ENCODE measurements at places on chromosomes 3 and 15.

- DNase-seq: no peak
- peak overlapping the region; percentile 71 for H3K27ac ChIP-seq
- H3K4me1 ChIP-seq: peaks cover 8% of the 10 kb centered on the region
- H3K36me3 ChIP-seq: peaks cover 4% of the 10 kb centered on the region
- H3K4me3 ChIP-seq: peak overlapping the region; percentile 79
These were observed 99.0 kb downstream of the TMCC1 start for GRCh38 chr3:129794311-129795185.

DNA sequence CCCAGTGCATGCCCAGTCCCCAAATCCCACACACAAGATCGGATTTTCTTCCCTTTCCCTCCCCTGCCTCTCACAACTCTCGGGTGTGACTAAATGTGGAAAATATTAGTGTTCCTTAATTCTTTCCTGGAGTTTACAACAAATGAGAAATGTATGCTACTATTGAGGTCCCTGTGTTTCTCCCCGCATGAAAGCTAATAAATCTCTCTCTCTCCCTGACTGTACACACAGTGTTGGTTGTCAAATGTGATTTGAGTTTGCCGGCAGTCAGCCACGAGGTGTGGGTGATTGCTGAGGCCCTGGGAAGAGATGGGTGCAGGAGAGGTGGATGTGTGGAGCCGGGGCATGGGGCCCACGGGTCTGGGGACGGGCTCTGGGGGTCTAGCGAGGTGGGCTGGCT is 161.4 kb upstream of the IQSEC1 start:
- H3K36me3 ChIP-seq: no peaks in the 10 kb centered on the region
- H3K4me1 ChIP-seq: peaks cover 34% of the 10 kb centered on the region
- H3K27ac ChIP-seq: no peak overlapping the region
- peaks cover 34% of the 10 kb centered on the region for H3K27me3 ChIP-seq

- DNase-seq: no peak
- peaks cover 31% of the 10 kb centered on the region for H3K36me3 ChIP-seq
- H3K4me3 ChIP-seq: no peak overlapping the region
These were observed 8.3 kb downstream of the EOGT start for GRCh38 chr3:69005071-69005790.

- H3K27me3 ChIP-seq: peaks cover 11% of the 10 kb centered on the region
- no peak overlapping the region for H3K4me3 ChIP-seq
- no peak overlapping the region for H3K27ac ChIP-seq
- DNase-seq: no peak
- no peaks in the 10 kb centered on the region for H3K36me3 ChIP-seq
- H3K4me1 ChIP-seq: peaks cover 4% of the 10 kb centered on the region
These were observed 229.2 kb upstream of the CHRM5 start for GRCh38 chr15:33738941-33739664.

GRCh38 chr15:99104788-99105513 is at the start of gene SYNM:
Gene SYNM, plus strand, starts transcription at chr15:99105080. Its CDS starts 120 bp downstream, at chr15:99105200.
- H3K27me3 ChIP-seq: peaks cover 43% of the 10 kb centered on the region
- no peaks in the 10 kb centered on the region for H3K36me3 ChIP-seq
- peaks cover 20% of the 10 kb centered on the region for H3K4me1 ChIP-seq
- peak within 1 kb of the TSS; percentile 78 for H3K4me3 ChIP-seq

- peaks cover 19% of the 10 kb centered on the region for H3K27me3 ChIP-seq
- H3K4me3 ChIP-seq: no peak overlapping the region
- H3K27ac ChIP-seq: no peak overlapping the region
These were observed 594.9 kb upstream of the CFAP20DC start for GRCh38 chr3:59644479-59645402.

DNA sequence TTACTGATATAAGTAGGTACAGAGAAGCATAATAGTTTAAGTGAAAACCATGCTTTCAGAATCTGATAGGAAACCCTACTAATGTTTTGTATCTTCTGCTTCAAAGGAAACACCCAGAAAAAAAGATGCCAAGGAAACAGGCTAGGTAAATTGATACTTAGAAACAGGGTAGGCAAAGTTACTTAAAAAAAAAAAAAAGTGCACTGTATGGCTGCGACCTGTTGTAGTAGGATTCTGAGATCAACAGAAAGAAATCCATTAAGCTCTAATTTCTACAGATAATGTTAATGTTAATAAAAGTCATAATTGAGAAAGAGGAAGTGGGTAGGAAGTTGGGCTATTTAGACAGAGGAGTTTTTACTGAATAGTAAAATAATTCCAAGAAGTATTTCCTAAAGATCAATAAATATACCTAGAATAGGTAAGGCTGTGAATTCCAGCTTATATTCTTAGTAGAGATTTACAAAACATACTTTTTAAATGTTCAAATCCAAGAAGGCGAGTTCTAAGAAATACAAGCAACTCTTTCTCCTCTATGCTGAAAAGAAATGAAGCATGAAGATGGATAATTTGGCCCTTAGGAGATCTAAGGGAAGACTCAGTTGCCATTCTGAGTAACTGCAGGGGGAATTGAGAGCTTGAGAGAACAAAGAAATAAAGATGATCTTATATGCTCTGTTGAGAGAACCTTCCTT is 24.1 kb upstream of the STT3B start:
- H3K27me3 ChIP-seq: no peaks in the 10 kb centered on the region
- H3K4me1 ChIP-seq: peaks cover 24% of the 10 kb centered on the region
- no peak overlapping the region for H3K27ac ChIP-seq
- no peak overlapping the region for H3K4me3 ChIP-seq

- peaks cover 29% of the 10 kb centered on the region for H3K4me1 ChIP-seq
- no peaks in the 10 kb centered on the region for H3K27me3 ChIP-seq
- DNase-seq: peak; percentile 79
- H3K27ac ChIP-seq: peak overlapping the region; percentile 98
- H3K36me3 ChIP-seq: peaks cover 20% of the 10 kb centered on the region
- peak overlapping the region; percentile 91 for H3K4me3 ChIP-seq
These were observed 396 bp downstream of the INO80 start for GRCh38 chr15:41115652-41116115.

DNA sequence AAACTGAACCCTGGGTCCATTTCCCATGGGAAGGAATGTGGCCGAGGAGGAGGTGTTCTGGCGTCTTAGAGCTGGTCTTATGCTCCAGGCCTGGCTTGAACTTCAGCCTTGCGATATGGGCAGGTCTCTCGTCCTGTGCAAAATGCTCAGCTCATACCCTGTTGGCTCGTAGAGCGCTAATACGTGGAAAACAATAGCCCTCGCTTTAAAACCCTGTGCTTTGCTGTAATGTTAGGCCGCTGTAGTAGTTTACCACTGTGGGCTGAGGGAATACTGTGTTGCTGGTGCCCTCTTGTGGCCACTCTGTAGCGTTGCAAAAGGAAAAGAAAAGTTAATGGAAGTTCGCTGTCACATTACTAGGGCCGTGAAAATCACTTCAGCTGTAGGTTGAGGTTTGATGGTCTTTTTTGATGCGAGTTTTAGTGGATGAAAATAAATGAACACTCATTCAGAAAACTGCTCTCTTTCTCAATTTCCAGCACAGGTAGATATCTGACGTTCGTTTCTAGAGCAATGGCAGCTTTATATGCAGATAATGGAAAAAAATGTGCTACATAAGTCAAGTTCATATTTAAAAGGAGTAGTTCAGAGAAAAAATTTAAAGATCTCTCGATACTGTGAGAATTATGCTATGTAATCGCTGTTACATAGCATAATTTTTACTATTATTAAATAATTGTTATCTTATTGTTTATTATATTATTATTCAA is 92.9 kb downstream of the MCTP2 start:
- peak; percentile 41 for DNase-seq
- H3K4me1 ChIP-seq: peaks cover 30% of the 10 kb centered on the region
- peaks cover 10% of the 10 kb centered on the region for H3K36me3 ChIP-seq
- no peak overlapping the region for H3K27ac ChIP-seq
- H3K4me3 ChIP-seq: no peak overlapping the region

- DNase-seq: peak; percentile 9
- H3K4me3 ChIP-seq: no peak overlapping the region
- peak overlapping the region; percentile 57 for H3K27ac ChIP-seq
- H3K36me3 ChIP-seq: no peaks in the 10 kb centered on the region
These were observed 46.2 kb upstream of the FOXP1 start for GRCh38 chr3:71629711-71630110.

Data from stimulated activated naive B cell treated with anti-CD40 and anti-IgM and Interleukin-4, amounts not matched to agents 10 μg/mL and 1 μg/mL and 100 μg/mL, for 72 hours (primary cell).